Fibroblast of skin of scalp (primary cell): ENCODE measurements at places on chromosomes 16 and 17.

GRCh38 chr16:83336603-83337002 is 471.2 kb upstream of the HSBP1 start:
- DNase-seq: peak; percentile 67

DNA sequence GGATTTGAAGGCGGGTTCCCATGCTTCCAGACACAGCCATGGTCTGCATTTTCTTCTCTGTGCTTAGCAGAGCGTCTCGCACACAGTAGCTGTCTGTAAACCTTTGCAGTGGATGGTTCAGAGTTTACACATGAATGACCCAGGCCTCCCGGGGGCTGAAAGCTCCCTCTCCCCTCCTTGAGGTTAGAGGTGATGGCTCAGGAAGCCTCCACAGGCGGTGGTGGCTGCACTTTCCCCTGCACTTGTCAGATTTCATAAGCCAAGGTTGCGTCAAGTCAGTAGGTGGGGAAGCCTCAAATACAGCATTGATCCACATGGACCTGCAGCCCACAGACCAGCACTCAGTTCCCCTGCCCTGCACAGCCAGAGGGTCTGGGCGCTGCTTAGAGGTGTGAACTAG is 211.9 kb downstream of the KATNIP start:
- DNase-seq: no peak

DNA sequence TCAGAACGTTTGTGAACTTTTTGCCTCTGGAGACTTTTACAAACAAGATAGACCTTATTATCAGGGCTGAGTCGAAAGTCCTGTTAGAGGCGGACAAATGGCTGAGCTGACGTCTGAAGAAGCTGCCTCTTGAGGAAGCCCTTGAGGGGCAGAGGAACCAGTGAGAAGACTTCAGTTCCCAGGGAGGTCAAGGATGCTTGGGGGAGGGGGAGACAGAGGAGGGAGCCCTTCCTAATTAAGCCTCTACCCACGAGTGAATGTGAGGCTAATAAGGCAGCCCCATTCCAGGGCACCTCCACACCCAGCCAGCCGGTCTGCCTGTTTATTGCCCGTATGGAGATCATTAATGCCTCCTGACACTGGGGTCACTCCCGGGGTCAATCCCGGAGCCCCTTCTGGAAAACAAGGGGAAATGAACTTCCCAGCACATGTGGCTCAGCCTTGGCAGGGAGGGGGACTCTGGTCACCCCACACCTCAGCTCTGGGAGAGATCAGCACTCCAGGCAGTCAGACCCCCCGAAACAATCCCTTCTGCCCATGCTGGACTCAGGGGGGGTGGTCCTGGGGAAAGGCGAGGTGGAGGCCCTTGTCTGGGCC is 9.2 kb upstream of the TBX4 start:
- no peak for DNase-seq

- DNase-seq: no peak
These were observed 51.5 kb downstream of the ENGASE start for GRCh38 chr17:79126139-79126538.

DNA sequence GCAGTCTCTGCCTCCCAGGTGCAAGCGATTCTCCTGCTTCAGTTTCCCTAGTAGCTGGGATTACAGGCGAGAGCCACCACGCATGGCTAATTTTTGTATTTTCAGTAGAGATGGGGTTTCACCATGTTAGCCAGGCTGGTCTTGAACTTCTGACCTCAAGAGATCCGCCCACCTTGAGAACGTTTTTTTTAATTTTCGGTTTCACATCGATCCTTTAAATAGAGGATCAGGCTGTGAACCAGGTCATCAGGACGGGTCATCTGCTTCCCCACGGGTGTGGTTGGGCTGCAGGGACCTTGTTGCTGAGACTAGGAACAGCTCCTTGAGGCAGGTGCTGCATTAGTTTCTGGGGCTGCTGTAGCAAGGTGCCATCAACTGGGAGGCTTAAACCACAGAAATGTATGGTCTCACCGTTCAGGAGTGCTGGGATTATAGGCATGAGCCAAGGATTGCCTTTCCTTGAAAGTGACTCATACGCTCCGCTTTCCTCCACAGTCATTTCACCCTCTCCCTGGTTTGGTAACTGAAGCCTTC is 7.9 kb upstream of the NAGPA start:
- peak; percentile 15 for DNase-seq

GRCh38 chr17:72614476-72614870 is 478.0 kb downstream of the SLC39A11 start:
- DNase-seq: no peak

DNA sequence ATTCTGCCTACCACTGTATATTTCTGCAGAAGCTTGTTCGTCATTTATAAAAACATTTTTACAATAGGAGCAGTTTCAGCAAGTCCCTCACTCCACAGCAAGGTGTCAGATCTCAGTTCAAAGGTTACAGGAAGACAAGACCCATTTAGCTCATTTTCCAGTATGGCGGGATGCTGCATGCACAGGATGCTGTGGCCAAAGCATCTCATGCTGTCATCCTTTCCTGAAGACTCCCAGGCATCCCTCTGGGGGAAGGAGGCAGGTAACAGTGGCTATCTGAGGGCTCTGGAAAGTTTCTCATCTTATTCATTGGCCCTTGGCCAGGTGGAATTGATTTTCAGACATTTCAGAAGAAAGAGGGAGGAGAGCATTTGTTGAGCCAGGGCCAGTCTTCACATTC is 539.3 kb upstream of the CDH5 start:
- DNase-seq: no peak

GRCh38 chr16:79437764-79438751 is 162.5 kb downstream of the MAF start:
- DNase-seq: peak; percentile 43

DNA sequence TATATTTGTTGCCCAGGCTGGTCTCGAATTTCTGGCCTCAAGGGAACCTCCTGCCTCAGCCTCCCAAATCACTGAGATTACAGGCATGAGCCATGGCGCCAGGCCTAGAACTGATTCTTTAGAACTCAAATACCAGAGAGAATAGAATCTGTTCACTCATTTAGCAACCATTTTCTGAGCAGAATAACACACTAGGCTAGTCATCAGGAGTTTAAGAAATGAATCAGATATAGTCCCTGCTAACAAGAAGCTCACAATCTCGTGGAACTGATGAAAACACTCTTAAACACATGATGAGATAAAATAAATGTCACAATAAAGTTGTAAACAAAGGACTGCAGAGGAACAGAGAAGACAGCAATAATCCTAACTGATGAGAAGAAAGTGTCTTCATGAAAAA is 55.8 kb upstream of the ADCY9 start:
- peak; percentile 76 for DNase-seq

GRCh38 chr16:85678821-85679220 is 9.9 kb downstream of the GINS2 start:
- no peak for DNase-seq

GRCh38 chr17:17545031-17545820 is 46.3 kb downstream of the PEMT start:
- peak; percentile 60 for DNase-seq

- no peak for DNase-seq
These were observed 482 bp downstream of the BAHCC1 start for GRCh38 chr17:81395600-81396277.

DNA sequence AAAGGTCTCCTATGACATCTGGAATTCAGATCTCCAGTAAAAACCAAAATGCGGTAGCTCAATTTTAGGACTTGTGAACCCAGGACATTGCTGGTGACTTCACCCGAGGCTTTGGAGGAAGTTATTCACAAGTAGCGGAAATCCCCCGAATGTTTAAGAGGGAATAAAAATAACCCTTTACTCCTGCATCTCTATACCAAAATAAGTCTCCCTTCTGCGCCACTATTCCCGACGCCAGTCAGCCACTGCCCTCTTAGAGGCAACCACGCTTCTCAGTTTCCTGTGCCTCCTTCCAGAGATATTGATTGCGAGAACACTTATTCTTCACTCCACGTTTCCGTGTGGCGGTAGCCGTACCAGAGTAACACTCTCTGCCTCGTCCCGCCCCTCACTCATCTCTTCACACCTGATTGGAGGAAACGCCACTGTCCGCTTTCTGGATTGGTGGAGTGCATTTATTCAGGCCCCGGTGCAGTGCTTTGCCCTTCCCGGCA is 27.4 kb downstream of the EMP2 start:
- DNase-seq: no peak

GRCh38 chr16:15775209-15775608 is 81.6 kb downstream of the MYH11 start:
- DNase-seq: peak; percentile 29

DNA sequence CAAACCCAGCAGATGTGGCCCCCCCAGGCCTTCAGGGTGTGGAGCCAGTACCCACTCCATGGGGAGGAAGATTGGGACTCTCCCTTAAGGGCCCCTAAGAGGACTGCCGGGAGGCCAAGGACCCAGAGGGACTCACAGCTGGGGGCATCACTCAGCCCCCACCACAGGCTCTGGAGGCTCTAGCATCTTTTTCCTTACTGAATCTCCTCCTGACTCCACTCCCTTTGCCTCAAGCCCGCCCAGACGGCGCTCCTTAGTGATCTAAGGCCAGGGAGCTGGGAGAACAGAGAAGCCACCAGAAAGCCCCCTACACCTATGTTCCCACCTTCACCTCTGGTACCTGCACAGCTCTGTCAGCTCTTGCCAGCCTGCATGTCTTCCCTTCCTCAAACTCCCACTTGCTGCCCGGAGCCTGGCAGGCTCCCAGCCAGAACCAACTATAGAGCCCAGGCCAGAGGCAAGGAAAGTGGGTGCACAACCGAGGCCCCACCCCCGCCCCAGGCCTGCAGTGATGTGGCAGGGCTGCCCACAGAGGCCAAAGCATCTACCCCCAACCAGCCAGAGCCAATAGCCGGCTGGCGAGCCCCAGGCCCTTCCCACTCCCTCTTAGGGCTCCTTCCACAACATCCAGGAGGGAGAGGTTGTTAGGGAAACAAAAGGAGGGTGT is 22.3 kb upstream of the MPO start:
- no peak for DNase-seq

- DNase-seq: no peak
These were observed 18.9 kb upstream of the GOSR2 start for GRCh38 chr17:46903762-46904672.

GRCh38 chr17:62052765-62053338 is 12.2 kb downstream of the MED13 start:
- DNase-seq: no peak

DNA sequence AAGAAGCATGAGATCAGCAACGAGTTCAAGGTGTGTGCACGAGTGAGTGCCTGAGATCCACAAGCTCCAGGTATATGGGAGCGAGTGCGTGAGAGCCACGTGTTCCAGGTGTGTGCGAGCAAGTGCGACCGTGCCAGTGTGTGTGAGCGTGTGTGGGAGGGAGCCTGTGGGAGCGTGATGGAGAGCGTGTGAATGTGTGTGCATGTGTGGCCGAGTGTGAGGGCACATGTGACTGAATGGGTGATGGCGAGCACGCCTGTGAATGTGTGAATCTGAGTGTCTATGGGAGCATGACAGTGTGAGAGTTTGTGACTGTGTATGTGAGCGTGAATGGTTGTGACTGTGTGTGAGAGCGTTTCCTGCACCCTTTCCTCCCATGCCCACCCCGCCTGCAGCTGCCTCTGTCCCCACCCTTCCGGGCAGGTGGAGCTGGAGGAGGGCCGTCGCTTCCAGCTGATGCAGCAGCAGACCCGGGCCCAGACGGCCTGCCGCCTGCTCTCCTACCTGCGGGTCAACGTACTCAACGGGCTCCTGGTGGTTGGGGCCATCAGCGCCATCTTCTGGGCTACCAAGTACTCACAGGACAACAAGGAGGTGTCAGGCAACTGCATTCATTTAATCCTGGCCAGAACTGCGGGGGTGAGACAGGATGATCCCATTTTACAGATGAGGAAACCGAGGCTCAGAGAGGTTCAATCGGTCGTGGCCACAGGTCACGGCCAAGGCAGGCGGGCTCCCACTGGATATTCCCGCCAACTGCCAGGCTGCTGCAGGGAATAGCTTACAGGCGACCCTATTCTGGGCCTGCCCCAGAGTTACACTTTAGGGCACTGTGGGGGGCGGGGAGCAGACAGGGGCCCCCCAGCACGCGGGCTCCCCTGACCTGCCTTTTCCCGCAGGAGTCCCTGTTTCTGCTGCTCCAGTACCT is 3.7 kb downstream of the TMC8 start:
- peak; percentile 24 for DNase-seq

DNA sequence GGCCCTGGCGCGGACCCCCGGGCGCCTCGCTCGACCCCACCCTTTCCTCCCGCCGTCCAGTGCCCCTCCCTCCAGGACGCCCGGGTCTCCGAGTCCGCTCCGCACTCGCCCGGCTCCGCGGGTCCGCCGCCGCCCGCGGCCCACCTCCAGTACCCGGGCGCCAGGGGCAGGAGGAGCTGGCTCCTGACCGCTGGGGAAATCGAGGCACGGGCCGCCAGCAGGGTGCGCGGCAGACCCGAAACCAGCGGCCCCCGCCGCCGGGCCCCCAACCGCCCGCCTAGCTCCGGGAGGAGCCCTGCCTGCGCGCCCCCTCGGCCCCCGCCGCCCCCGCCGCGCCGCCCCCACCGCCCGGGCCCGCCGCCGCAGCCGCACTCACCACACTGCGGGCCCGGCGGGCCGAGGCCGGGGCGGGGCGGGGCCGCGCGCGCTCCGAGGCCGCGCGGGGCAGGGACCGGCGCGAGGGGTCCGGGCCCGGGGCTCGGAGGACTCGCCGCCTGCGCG is 333 bp downstream of the MAFG start:
- no peak for DNase-seq

DNA sequence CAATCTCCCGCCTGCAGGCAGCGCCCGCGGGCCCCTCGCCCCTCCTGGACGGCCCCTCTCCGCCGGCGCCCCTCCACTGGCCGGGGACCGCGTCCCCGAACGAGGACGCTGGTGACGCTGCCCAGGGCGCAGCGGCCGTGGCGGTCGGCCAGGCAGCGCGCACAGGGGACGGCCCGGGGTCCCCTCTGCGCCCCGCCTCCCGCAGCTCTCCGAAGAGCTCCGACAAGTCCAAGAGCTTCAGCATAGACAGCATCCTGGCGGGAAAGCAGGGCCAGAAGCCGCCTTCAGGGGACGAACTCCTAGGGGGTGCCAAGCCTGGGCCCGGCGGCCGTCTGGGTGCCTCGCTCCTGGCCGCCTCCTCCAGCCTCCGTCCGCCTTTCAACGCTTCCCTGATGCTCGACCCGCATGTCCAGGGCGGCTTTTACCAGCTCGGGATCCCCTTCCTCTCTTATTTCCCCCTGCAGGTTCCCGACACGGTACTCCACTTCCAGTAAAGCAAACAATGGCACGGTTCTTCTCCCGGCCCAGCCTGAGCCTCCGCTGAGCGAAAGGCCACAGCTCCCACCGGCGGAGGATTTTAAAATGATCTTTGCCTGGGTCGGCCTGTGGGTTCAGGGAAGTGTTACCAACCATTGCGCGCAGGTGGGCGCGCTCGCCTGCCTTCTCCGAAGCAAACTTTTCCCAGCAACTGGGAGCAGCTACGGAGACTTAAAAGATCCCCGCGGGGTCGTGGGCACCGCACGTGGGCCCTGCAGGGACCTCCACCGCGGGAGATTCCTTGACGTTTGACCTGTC is 1.1 kb downstream of the FOXL1 start:
- DNase-seq: no peak

GRCh38 chr17:40457964-40458791 is 14.9 kb downstream of the IGFBP4 start:
- peak; percentile 96 for DNase-seq

DNA sequence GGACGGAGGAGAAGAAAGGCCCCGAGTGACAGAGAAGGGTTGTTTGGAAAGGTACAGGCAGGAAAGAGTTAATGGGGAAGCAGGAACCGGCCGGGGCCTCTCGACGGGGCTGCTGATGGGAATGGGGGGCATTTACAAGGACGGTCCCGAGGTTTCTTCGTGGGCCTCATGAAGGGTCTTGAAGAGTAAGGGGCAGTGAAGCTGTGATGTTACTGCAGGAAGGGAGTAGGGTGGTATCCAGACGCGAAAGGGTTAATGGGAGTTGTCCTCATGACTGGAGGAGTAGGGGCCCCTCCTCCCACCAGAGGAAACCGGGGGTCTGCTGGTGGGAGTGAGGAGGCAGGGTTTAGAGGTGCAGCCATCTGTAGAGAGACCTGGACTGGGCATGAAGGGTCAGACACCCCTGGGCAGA is 481 bp downstream of the PDK2 start:
- DNase-seq: no peak
